T-cell (primary cell): ENCODE measurements at places on chromosomes 16 and 17. TPM values are rescaled to one million over a fixed set of nuclear protein-coding genes. Genes with fewer than 3 reads are reported as not detected.
A peak's percentile ranks its signal among the peaks of the same experiment; 100 is the strongest.

The KRT12 gene
- total RNA-seq: 0.10 TPM

DNA sequence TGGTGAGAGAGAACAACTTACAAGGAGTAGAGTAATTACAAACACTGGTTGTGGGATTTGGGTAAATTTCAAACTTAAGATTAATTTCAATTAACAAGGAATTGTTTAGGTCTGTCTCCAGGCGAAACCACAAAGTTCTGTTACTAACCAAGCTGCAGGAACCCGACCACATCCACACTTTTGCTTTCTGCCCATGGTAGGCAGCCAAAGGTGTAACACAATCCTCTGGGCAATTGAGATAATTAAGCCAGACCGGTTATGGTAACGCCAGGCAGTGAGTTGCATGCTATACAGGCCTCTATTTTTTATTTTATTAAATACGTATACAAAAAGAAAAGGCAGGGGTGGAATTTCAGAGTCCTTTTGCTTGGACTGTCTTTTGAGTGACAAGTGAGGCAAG, 12.0 kb downstream of the KCNJ2 start:
- no peak overlapping the region for H3K4me3 ChIP-seq
- no peak overlapping the region for H3K27ac ChIP-seq
- H3K36me3 ChIP-seq: no peaks in the 10 kb centered on the region
- no peak for DNase-seq
- no peaks in the 10 kb centered on the region for H3K27me3 ChIP-seq

DNA sequence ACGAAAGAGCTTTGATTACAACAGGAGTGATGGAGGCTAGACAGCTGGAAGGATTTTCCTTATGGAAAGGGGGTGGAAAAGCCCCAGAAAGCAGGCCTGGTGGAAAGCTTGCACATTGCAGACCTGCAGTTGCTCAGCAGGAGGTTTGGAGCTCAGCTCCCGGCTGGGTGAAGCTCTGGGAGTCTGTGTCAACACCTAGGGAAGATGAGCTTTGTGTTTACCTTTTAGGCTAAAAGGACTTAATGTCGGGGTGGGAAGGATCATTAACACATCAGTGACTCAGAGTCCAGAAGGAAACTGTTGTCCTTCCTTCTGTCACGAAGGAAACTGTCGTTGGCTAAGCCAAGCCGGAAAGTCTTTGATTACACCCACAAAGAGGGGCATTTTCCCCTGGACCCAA, 48.2 kb downstream of the RAP1GAP2 start:
- peaks cover 21% of the 10 kb centered on the region for H3K4me1 ChIP-seq
- no peak overlapping the region for H3K27ac ChIP-seq
- no peaks in the 10 kb centered on the region for H3K36me3 ChIP-seq
- H3K27me3 ChIP-seq: no peaks in the 10 kb centered on the region

DNA sequence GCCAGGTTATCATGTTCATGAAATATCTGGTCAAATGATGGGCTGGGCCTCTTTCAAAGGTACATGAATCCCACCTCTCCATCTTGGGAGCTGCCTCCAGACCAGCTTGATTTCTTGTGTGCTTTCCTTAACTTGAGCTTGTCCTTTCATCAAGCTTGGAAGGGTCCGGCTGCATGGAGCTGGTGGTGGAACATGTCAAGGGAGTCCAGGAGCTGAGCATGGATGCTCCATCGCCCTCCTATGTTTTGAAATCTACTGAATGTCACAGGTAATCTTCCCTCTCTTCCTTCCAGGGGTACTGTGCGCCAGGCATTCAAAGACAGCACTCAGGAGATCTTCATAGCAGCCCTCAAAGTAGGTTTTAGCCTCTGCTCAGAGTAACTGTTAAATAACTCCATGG, 105.8 kb downstream of the N4BP1 start:
- no peak overlapping the region for H3K4me3 ChIP-seq
- H3K36me3 ChIP-seq: no peaks in the 10 kb centered on the region
- H3K4me1 ChIP-seq: no peaks in the 10 kb centered on the region
- H3K27ac ChIP-seq: no peak overlapping the region
- no peak for DNase-seq

- no peaks in the 10 kb centered on the region for H3K4me1 ChIP-seq
- H3K36me3 ChIP-seq: no peaks in the 10 kb centered on the region
- no peak overlapping the region for H3K27ac ChIP-seq
- H3K4me3 ChIP-seq: no peak overlapping the region
These were observed 10.9 kb downstream of the DLX4 start for GRCh38 chr17:49979748-49980479.

GRCh38 chr17:233473-233941, 52.1 kb upstream of the DOC2B start:
- H3K4me3 ChIP-seq: no peak overlapping the region
- DNase-seq: no peak
- no peaks in the 10 kb centered on the region for H3K27me3 ChIP-seq
- no peaks in the 10 kb centered on the region for H3K36me3 ChIP-seq

The BRD7 gene
- 81.7 TPM for total RNA-seq

The PROCA1 gene
- total RNA-seq: 7.6 TPM

DNA sequence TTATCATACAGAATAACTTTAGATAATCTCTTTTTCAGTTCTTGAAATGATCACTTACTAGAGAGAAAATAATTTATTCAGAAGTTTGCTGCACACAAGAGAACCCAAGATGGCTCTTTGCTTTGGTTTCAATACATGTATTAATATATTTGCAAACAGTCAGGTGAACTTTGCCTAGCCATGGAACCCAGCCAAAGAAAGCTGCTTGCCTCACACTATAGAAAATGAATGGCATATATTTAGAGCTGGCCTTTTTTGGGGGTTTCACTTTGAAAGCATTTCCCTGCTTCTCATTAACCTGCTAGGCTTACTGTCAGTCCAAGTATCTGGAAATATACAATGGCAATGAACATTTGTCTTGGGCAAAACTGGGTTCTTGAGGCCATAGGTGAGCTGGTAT, 75.3 kb downstream of the MRTFB start:
- peaks cover under 1% of the 10 kb centered on the region for H3K36me3 ChIP-seq
- no peak overlapping the region for H3K4me3 ChIP-seq

The SPNS3 gene
- 4.3 TPM for total RNA-seq

DNA sequence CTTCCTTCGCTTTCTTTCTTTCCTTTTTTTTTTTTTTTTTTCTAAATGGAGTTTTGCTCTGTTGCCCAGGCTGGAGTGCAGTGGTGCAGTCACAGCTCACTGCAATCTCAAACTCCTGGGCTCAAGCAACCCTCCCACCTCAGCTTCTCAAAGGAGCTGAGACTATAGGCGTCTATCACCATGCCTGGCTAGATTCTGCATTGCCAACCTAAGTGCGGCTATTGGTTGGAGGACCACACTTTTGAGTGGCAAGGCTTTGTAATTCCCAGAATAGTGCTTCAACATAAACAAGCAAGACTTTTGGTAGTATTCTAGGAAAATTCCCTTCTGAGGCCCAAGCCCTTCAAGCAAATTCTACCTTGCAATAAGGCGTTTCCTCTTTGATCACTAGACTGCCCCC, 107.8 kb downstream of the YPEL2 start:
- peaks cover 16% of the 10 kb centered on the region for H3K4me1 ChIP-seq
- H3K36me3 ChIP-seq: no peaks in the 10 kb centered on the region
- no peak overlapping the region for H3K4me3 ChIP-seq

DNA sequence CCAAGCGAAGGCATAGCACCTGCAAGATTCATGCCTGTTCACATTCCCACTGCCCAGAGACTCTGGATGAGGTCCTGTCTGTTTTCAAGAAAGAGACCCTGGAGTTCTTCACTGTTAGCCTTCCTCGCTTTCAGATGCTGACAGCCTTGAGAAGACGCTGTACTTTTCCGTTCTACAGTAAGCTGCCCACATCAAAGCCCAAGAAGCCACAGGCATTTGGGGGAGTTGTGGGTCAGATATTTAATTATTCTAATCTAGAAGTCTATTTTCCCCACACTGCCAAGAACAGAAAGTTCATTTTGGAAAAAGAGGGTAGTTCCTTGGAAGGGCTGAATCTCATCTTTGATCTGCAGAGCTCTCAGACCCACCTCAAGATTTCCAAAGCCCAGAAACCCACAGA, 127.9 kb downstream of the AXIN2 start:
- H3K4me1 ChIP-seq: peaks cover 8% of the 10 kb centered on the region
- H3K27ac ChIP-seq: no peak overlapping the region
- H3K36me3 ChIP-seq: no peaks in the 10 kb centered on the region
- no peaks in the 10 kb centered on the region for H3K27me3 ChIP-seq
- no peak for DNase-seq

DNA sequence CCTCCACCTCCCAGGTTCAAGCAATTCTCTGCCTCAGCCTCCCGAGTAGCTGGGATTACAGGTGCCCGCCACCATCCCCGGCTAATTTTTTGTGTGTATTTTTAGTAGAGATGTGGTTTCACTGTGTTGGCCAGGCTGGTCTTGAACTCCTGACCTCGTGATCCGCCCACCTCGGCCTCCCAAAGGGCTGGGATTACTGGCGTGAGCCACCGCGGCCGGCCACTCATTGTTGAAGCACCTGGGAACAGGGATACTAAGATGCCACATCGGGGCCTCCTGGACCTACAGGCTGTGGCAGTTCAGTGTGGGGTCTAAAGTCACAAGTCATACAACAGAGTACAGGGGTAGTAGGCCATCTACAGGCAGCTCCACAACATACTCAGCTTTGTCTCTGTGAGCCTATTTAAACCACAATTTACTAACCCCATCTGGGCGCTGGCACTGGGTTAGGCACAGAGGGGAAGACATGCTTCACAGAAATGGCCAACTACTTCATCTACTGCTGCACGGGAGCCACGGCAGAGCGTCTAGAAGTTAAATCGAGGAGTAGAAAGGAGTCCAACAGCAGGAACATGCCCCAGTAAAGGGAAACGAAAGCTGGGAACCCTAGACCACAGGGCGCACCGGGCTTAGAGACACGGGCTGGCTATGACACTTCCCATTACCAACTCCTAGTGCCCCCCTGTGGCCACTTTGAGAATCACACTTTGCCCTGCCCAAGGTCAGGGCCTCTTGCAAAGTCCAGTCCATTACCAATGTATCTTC, 4.3 kb downstream of the VAMP2 start:
- peak; percentile 58 for DNase-seq
- H3K36me3 ChIP-seq: peaks cover 33% of the 10 kb centered on the region
- H3K4me3 ChIP-seq: no peak overlapping the region
- H3K27me3 ChIP-seq: no peaks in the 10 kb centered on the region
- peak overlapping the region; percentile 93 for H3K27ac ChIP-seq

- DNase-seq: no peak
- no peak overlapping the region for H3K4me3 ChIP-seq
- H3K27me3 ChIP-seq: peaks cover 16% of the 10 kb centered on the region
These were observed 17.2 kb upstream of the CACNG1 start for GRCh38 chr17:67027031-67027628.

The NCOR1 gene
- 172 TPM for total RNA-seq

The RAB26 gene
- not detected for total RNA-seq

DNA sequence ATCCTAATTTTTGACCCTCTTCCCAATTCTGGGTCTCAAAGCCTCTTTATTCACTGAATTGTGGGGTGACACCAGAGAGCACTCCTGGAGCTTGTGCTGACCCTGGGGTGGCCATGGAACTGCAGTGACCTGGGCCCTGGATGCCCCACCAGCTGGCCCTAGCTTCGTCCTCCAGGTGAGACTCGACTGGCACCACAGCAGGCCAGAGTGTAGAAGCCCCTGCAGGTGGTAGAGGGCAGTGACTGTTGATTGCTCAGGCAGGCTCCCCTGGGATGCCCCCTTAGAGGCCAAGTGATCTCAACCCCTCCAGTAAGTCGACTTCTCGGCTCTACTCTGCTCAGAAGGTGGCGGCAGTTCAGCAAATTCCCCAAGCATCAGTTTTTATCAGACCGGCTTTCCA, 6.4 kb downstream of the FA2H start:
- H3K27ac ChIP-seq: no peak overlapping the region
- no peaks in the 10 kb centered on the region for H3K36me3 ChIP-seq
- H3K4me3 ChIP-seq: no peak overlapping the region
- H3K4me1 ChIP-seq: no peaks in the 10 kb centered on the region
- no peaks in the 10 kb centered on the region for H3K27me3 ChIP-seq
- DNase-seq: no peak

DNA sequence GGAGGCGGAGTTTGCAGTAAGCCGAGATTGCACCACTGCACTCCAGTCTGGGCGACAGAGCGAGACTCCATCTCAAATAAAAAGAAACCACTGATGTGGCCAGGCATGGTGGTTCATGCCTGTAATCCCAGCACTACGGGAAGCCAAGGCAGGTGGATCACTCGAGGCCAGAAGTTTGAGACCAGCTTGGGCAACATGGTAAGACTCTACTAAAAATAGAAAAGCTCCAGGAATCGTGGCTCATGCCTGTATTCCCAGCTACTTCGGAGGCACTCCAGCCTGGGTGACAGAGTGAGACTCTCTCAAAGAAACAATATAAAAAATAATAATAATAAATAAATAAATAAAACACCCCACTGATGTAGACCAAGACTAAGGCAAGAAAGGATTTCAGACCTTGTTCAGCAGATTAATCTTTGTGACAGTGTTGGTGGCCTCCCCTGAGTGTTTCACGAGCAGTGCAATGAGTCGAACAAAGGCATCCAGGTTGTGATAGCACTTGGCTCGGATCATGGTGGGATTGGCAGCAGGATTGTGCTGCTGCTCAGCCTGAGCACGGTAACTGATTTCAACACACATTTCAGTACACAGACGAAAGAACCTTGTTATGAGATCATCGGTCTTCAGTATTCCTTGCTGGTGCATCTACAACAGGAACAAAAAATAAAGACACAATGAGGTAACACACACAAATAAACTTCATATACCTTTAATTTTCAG, 18.6 kb downstream of the SETD6 start:
- no peak overlapping the region for H3K27ac ChIP-seq
- DNase-seq: no peak
- no peaks in the 10 kb centered on the region for H3K27me3 ChIP-seq
- H3K4me3 ChIP-seq: no peak overlapping the region
- H3K36me3 ChIP-seq: peaks cover 24% of the 10 kb centered on the region
- no peaks in the 10 kb centered on the region for H3K4me1 ChIP-seq

DNA sequence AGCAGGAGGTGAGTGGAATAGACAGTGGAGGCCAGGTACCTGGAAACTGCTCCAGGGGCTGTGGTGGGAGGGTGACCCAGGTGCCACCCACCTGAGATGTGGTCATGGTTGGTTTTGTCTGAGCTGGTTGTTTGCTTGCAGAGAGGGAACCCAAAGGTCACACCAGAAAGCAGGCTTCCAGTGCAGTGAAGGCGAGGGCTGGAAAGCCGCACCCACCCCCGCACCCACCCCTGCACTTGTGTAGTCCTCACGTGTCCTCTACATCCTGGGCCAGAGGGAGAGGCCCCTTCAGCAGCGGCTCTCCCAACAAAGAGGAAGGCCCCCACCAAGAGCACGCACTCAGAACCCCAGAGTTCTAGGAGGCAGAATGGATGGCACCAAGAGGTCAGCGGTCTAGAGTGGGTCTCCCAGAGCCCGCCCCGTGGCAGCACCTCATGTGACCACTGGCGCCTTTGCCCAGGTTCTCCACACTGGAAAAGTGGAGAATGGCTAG, 92.6 kb upstream of the CBX4 start:
- peaks cover 79% of the 10 kb centered on the region for H3K27me3 ChIP-seq
- no peaks in the 10 kb centered on the region for H3K36me3 ChIP-seq
- H3K4me3 ChIP-seq: no peak overlapping the region
- DNase-seq: no peak
- H3K4me1 ChIP-seq: peaks cover 73% of the 10 kb centered on the region

- no peaks in the 10 kb centered on the region for H3K36me3 ChIP-seq
- H3K27ac ChIP-seq: no peak overlapping the region
- no peaks in the 10 kb centered on the region for H3K4me1 ChIP-seq
- no peak for DNase-seq
These were observed 46.4 kb downstream of the DNAH3 start for GRCh38 chr16:21103941-21104860.
